ENCODE measurements at places on chromosomes 6 and 20.

- DNase-seq: no peak
Observed at GRCh38 chr20:24303393-24304170, 165.8 kb upstream of the SYNDIG1 start.

DNA sequence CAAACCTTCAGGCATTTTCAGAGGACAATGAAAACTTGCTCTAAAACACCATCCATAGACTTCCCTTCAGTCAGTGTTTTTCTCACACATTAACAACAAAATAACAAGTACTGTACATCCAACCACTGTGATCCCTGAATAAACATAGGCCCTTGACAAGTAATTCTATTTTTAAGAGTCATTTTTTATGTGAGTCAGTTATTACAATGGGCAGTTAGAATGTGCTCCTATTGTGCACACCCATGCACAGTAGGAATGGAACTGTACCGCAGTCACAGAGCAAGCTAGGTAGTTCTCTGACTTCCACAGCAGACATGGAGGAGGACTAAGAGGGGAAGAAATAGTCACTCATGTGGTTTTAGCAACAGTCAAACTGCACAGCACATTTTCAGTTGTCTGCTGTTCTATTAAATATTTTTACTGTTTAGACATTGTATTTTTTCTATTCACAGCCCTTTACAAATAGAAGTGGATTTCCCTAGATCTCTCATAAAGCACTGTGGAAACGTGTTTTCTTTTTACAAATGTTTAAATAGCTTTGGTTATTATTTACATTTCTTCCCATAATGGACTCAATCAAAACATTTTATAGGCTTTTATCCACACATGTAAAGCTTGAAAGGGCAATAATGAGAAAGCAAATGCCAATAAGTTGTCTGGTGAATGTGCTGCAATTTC, 100.4 kb downstream of the JAG1 start:
- DNase-seq: no peak

DNA sequence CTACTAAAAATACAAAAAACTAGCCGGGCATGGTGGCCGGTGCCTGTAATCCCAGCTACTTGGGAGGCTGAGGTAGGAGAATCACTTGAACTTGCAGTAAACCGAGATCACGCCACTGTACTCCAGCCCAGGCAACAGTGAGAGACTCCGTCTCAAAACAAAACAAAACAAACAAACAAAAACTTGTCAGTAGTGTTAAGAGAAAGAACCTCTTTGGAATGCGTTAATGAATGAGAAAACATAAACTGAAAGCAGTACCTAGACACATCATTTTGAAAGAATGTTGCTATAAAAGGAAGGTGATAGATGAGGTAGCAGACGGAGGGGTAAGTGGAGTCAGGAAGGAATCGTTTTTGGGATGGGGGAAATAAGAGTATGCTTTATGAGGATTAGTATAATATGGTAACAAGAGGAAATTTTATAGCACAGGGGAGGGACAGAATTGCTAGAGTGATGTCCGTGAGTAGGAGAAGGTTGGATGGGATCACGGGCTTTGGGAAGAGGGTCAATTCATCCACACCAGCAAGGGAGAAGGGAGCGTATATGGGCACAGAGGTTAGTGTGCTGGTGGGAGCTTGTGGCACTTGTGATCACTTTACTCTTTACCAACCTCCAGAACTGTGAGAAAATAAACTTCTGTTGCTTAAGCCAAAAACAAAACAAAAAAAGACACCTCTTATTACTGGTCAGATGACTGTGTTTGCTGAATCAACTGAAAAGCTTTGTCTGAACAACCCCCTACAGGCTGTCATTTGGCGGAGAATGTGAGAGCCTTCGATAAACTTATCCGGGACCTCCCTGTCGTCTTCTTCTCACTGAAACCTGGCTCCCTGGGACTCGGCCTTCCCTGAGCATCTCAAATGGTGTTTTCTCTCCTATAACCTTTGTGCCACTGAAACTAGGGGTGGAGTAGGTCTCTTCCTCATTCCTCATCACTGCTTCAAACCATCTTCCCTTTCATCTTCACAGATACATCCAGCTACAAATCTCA, 48.9 kb upstream of the TFAP2A start:
- no peak for DNase-seq

GRCh38 chr6:137271245-137272183, 52.3 kb upstream of the IFNGR1 start:
- DNase-seq: no peak

DNA sequence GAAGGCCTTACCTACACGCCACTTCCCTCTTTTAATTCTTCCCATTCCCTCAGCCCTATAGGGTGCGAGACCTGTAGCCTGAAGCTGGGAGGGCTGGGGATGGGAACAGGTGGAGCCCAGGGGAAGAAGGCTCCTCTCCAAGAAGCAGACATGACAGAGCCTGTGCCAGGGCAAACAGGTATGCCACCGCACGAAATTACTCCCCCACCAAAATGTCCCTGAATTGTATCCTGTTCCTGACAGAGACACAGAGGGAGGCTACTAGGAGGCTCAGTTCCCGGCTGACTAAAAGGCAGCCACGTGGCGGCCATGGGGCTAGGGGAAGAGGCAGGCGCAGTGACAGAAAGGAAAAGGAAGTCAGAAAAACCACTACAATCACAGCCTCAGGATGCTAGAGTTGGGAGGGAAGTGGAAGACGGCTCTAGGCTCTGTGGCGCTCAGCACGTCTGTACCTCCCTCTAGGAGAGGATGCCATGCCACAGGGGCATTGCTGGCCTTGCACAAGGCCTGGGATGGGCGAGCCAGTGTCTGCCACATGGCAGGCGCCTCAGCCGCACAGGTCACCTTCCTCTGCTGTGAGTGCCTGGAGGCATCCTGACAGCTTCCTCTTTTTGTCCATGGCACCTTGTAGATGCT, 27.7 kb downstream of the TFEB start:
- no peak for DNase-seq

DNA sequence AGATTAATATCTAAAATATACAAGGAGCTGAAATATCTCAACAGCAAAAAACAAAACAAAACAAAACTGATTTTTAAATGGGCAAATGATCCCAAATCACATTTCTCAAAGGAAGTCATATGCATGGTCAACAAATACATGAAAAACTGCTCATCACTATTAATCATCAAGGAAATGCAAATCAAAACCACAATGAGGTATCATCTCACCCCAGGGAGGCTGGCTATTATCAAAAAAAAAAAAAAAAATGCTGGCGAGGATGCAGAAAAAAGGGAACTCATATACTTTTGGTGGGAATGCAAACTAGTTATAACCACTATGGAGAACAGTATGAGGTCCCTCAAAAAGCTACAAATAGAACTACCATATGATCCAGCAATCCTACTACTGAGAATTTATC, 34.6 kb downstream of the REPS1 start:
- DNase-seq: no peak

DNA sequence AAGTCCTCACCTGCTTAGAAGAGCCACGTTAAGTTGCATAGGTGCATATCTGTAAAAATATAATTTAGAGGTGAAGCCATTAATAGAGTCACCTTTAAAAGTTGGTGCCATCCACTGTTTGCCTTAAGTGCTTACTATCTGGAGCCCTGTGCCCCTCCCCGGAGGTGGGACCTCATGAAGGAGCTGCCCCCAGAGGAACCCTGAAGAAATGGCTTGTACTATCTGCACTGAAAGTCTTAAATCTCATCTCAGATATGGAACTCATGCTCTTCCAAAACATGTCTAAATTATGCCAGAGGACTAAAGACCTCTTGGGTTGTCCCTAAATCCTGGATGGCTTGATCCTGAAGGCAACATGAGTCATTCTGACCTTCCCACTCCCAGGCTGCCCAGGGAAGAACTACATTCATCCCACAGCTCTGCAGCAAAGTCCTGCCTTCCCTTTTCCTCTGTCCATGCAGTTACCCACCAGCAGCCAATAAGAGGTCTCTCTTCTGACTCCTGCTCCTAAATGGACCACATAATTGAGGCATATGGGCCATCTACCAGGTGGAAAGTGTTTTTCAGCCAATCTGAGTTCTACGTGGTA, 85.3 kb downstream of the ASXL1 start:
- no peak for DNase-seq

- no peak for DNase-seq
Observed at GRCh38 chr20:49938173-49939163, 2.3 kb downstream of the RNF114 start.

- no peak for DNase-seq
Observed at GRCh38 chr20:23497536-23497935, 6.6 kb downstream of the CST8 start.
